Activated CD4-positive, alpha-beta memory T cell treated with anti-CD3 and anti-CD28 coated beads for 36 hours (primary cell): ENCODE measurements at places on chromosomes 16 and 17.

DNA sequence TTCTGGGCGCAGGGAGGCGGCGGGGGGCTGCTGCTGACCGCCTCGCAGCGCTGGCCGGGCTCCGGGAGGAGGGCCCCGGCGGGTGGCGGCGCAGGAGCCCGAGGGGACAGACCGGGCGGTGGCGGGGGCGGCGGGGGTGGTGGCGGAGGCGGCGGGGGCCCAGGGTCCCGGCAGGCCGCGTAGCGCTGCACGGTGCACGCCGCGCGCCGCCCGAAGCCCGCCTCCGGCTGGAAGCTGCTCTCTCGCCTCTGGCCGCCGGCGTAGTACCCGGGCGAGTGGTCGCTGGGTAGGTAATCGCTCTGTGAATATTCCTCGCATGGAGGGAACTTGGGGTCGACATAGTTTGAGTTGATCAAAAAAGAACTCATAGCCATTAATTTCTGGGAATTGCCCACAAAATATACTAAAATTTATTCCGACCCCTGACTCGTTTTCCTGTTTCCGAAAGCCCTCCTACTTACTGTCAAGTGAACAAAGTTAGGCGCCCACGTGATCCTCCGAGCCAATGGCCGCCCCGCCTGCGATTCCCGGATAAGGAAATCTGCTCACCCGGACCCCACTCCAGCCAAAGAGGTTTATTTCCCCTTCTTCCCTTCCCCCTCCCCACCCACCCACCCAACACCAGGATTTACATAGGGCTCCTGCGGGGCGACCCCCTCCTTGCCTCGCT, at the start of gene HOXB4:
TSS of gene HOXB4 (minus strand) at position 405 of the 670 bp plus-strand sequence. CDS start at position 374, 31 bp downstream.
- peak; percentile 82 for DNase-seq

- no peak for DNase-seq
Observed at GRCh38 chr17:10021272-10021984, 116.4 kb upstream of the RCVRN start.

DNA sequence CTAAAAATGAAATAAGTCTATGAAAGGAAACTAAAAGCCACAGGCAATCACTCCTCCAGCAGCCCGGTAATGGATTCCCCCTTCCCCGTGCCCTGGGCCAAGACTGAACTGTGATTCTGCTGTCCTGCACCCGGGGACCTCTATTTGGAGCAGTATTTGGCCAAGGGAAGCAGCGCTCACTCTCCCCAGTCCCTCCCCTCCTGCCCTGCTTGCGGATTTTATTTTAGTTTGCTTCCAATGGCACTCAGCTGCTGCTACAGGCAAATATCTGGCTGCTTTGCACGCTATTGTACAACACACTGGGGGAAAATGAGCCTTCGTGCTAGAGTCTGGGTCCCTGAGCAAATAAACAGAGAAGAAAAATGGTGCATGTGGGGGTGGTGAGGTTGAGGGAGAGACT, 975.7 kb upstream of the RBFOX1 start:
- no peak for DNase-seq

DNA sequence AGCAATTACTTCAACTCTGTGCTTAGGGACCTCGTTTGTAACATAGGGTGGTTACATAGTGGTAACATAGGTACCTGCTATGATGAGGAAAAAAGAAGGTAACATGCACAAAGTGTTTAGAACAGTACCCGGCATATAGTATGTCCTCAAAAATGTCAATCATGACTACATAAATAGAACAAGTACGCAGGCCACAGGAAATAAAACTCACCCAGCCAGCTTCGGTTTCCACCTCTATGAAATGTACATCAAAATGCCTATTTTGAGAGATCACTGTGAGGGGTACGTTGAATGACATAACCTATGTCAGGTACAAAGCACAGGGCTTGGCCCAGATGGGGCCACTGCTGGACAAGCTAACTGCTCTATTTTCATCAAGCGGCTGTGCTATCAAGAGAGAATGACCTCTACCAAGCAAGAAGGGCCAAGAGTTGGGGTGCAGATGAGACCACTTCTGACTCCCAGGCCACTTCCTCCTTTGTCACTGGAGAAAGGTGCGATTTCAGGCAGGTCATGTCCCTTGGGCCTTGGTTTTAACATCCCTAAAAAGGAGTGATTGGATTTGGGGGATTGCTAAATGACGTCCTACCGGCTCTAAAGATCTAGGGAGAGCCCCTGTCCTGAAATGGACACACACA, 45.4 kb downstream of the WSB1 start:
- no peak for DNase-seq

DNA sequence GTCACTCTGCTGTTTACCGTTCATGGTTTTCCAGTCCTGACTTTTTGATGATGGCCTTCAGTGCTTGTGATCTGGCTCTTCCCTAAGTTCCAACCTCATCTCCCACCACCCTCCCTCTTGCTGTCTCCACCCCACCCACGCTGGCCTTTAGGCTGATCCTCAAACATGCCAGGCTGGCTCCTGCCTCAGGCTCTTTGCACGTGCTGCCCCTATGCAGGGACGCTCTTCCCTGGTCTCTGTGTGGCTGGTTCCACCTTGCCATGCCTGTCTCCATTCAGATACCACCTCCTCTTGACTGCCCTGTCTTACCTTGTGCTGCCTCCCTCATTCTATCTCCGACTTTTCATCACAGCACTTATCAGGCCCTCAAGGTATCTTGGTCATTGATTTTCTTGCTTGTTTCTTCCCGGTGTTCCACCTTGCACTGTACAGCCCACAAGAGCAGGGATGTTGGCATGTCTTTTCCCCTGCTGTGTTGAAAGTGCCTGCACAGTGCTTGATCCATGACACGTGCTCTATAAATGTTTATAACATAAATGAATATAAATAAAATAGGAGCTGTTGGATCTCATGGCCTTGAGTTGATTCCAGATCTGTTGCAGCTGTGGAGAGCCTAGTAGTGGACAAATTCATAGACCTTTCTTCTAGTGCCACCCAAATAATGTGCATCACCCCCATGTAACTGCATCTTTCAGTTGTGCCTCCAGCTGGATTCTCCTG, 229.0 kb downstream of the SNX29 start:
- DNase-seq, result no peak

GRCh38 chr17:68512960-68513474, 787 bp downstream of the PRKAR1A start:
- DNase-seq, result peak; percentile 26

DNA sequence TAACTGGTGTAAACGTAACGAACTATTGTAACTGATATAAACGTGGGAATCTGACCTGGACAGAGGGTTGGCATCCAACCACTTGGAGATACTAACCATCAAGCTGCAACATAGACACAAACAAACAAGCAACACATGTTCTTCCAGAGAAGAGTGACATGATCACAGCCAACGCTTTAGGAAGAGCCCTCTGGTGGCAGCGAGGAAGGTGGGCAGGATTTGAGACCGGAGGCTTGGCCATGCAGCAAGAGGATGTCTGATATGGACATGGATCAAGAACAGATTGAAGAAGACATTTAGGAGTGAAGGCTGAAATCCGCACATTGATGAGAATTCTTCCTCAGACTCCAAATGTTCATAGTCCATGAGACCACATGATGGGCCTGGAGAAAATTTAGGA, 40.3 kb upstream of the TNRC6A start:
- peak; percentile 41 for DNase-seq

- no peak for DNase-seq
Observed at GRCh38 chr17:69075823-69076222, 15.1 kb upstream of the ABCA9 start.

- no peak for DNase-seq
Observed at GRCh38 chr17:66949501-66949900, 15.0 kb upstream of the CACNG4 start.

DNA sequence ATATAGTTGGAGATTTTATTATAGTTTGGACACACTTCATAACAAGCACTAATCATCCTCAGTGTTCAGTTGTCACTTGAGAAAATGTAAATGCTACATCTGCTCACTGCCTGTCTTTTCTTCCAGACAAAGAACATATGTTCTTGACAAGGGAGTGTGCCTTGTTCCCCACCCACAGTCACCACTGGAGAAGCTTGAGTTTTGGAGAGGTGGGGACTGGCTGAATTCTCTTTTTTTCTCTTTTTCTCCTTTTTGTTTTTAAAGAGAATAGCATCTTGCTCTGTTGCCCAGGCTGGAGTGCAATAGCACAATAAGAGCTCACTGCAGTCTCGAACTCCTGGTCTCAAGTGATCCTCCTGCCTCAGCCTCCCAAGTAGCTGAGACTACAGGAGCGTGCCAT, 15.5 kb downstream of the RPRML start:
- no peak for DNase-seq

DNA sequence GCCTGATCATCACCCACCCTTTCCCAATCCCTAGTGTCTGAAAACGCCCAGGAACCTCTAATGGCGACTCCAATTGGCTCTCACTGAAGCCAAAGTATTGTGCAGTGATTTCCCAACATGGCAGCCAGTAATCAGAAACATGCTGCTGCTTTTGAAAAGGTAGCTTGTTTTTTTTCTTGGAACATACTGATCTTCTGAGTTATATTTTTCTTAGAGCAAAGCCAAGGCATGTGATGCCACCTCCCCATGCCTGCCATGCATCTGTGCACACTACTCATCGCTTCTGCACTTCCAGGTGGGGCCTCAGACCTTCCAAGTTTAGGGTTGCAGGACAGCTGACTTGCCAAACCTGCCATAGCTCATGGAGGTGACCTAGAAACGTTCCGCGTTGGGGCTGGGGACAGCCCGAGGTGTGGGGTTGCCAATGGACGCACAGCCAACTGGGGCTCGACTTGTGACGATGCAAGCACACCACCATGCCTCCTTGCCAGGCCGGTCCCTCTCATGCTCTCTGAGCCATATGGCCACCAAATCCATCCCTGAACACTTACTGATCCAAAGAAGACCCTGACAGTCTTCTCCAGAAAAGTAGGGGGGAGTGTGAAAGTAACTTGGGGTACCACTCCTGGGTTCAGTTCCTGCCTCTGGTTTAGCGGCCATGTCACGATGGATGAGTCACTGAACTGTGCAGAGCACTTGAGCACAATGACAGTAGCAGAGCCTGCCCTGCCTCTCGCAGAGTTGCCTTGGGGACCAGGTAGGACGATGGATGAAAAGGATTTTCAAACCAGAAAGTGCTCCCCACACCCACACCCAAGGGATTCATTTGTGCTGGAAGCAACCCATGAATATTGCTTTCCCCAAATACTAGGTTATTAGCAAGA, 155.7 kb downstream of the CCDC182 start:
- DNase-seq, result no peak

DNA sequence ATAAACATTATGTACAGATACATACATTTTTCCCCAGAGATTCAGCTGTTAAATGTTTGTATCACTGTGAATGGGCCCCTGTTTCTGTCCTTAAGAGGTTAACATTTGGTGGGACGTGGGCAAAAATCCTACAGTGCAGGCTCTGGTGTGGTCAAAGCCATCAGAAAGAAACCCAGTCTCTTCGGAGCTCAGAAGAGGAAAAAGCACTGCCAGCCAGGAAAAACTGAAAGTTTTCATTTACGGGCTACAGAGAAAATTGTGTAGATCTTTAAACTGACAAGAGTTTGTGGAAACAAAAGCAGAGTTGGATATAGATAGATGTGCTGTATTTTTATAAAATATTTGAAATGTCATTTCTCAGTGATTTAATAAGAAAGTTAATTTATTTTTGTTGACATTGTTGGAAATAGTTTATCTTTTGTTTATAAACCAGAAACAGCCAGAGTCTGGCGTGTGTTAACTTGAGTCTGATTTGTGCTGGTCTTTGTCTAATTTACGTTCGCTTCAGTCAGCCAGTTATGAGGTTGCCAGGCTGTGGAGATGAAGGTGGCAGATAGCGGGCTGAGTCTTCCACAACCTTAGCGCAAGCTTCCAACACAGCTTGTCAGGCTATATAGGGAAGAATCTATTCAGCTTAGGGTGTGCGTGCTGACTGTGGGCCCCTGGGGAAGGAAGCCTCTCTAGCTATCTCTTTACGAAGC, 9.5 kb upstream of the TEKT3 start:
- no peak for DNase-seq
